ENCODE measurements at places on chromosomes 7 and 10. TPM values are rescaled to one million over a fixed set of nuclear protein-coding genes. Genes with fewer than 3 reads are reported as not detected.

Gene PLCE1
- 15.7 TPM for total RNA-seq

Gene GAD2
- total RNA-seq: not detected

Gene CNNM1
- total RNA-seq: 0.52 TPM

Gene TLL2
- 0.23 TPM for total RNA-seq

Gene FRAT2
- total RNA-seq: 22.0 TPM

GRCh38 chr7:101559586-101559985 is 69.5 kb downstream of the MYL10 start:
- no peak for DNase-seq
- H3K27ac ChIP-seq: no peak overlapping the region
- H3K36me3 ChIP-seq: no peaks in the 10 kb centered on the region
- no peak overlapping the region for H3K4me3 ChIP-seq
- peaks cover 5% of the 10 kb centered on the region for H3K4me1 ChIP-seq

- no peak overlapping the region for H3K27ac ChIP-seq
- H3K4me3 ChIP-seq: no peak overlapping the region
- DNase-seq: no peak
- H3K27me3 ChIP-seq: no peaks in the 10 kb centered on the region
These were observed 241.5 kb downstream of the PHTF2 start for GRCh38 chr7:78039790-78040776.

- H3K4me1 ChIP-seq: no peaks in the 10 kb centered on the region
- H3K36me3 ChIP-seq: no peaks in the 10 kb centered on the region
- no peaks in the 10 kb centered on the region for H3K27me3 ChIP-seq
These were observed 4.1 kb upstream of the CPA4 start for GRCh38 chr7:130288829-130289228.

DNA sequence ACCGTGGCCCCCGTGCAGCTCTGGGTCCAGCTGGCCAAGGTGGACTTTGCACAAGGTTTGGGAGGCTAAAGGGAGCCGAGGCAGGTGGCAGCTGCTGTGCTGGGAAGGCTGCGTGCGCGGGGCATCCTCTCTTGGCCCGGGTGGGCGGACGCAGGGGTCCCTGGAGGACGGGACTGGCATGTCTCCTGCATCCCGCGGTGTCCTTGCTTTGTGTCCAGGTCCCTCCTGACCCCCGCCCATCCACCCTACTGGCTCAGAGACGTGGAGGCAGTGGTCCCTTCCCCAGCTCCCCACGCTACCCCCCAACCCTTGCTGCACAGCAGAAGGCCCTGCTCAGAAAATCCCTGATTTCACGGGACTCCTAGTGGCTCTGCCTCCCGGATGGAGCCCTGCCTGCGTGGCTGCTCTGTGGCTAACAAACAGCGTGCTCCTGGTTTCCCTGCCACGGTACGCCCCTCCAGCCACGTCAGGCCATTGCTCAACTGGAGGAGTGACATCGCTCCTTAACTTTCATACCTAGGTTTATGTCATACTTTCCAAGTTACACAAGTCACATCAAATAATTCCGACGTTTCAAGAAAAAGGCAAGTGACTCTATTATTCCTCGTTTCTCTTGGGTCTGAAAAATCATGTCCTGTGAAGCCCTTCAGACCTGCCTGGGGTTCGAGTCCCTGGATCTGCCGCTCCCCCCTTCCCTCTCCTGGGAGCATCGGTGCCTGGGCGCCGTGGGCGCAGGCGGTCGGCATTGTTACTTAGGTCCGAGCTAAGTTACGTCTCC is 421.9 kb downstream of the DNAJB6 start:
- H3K27ac ChIP-seq: no peak overlapping the region
- no peaks in the 10 kb centered on the region for H3K4me1 ChIP-seq
- no peak for DNase-seq
- H3K36me3 ChIP-seq: no peaks in the 10 kb centered on the region
- H3K4me3 ChIP-seq: no peak overlapping the region

DNA sequence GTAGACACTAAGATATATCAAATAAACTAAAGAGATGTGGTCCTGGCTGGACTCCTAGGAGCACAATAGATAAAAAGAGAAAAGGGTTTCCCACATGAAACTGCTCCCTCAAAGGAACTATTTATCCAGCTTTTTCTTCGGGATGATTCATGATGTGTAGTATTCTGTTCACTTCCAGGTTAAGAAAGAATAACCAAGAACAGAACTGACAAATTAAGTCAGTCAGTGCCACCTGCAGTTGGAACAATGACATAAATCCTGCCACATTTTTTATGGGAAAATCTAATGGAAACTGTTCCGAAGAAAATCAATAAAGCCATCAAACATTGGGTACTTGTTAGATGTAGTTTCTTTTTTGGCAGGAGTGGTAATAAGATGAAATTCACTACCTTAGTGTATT is 87.1 kb downstream of the POLR1F start:
- H3K27ac ChIP-seq: no peak overlapping the region
- no peaks in the 10 kb centered on the region for H3K27me3 ChIP-seq
- no peak for DNase-seq
- no peak overlapping the region for H3K4me3 ChIP-seq
- no peaks in the 10 kb centered on the region for H3K4me1 ChIP-seq
- H3K36me3 ChIP-seq: no peaks in the 10 kb centered on the region

GRCh38 chr7:85234730-85235129 is 47.9 kb upstream of the SEMA3D start:
- peak; percentile 12 for DNase-seq
- no peaks in the 10 kb centered on the region for H3K27me3 ChIP-seq
- no peaks in the 10 kb centered on the region for H3K36me3 ChIP-seq
- no peak overlapping the region for H3K27ac ChIP-seq
- no peaks in the 10 kb centered on the region for H3K4me1 ChIP-seq

GRCh38 chr10:112790921-112791320 is 159.1 kb upstream of the TCF7L2 start:
- peaks cover 13% of the 10 kb centered on the region for H3K4me1 ChIP-seq
- no peak for DNase-seq
- H3K36me3 ChIP-seq: no peaks in the 10 kb centered on the region
- H3K4me3 ChIP-seq: no peak overlapping the region
- H3K27me3 ChIP-seq: no peaks in the 10 kb centered on the region
- H3K27ac ChIP-seq: no peak overlapping the region

- H3K27ac ChIP-seq: no peak overlapping the region
- no peak overlapping the region for H3K4me3 ChIP-seq
These were observed 396.4 kb downstream of the INHBA start for GRCh38 chr7:41306486-41306885.

DNA sequence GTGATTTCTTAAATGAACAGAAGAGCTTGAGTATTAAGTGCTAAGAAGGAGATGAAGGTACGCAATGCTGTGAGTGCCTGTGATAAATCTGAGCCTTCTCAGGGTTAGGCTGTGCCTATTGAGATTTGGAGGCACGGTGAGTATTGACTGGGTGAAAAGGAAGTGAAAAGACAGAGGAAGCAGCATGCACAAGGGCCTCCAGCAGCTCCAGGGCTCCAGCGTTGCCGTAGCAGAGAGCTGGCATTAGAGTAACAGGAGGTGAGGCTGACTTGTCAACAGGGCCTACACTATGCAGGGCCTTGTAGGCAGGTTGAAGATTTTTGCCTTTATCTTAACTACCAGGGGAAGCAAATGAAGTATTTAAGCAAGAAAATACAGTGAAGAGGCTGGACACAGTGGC is 54.1 kb upstream of the PDCD4 start:
- DNase-seq: no peak
- no peaks in the 10 kb centered on the region for H3K27me3 ChIP-seq
- no peak overlapping the region for H3K27ac ChIP-seq
- no peak overlapping the region for H3K4me3 ChIP-seq
- no peaks in the 10 kb centered on the region for H3K36me3 ChIP-seq

- no peak for DNase-seq
- H3K4me3 ChIP-seq: no peak overlapping the region
- no peaks in the 10 kb centered on the region for H3K36me3 ChIP-seq
- no peak overlapping the region for H3K27ac ChIP-seq
These were observed 17.8 kb downstream of the FAM241B start for GRCh38 chr10:69647819-69648218.

GRCh38 chr10:126062131-126063032 is 166.0 kb downstream of the FANK1 start:
- peaks cover 32% of the 10 kb centered on the region for H3K4me1 ChIP-seq
- DNase-seq: peak; percentile 84
- no peaks in the 10 kb centered on the region for H3K36me3 ChIP-seq

DNA sequence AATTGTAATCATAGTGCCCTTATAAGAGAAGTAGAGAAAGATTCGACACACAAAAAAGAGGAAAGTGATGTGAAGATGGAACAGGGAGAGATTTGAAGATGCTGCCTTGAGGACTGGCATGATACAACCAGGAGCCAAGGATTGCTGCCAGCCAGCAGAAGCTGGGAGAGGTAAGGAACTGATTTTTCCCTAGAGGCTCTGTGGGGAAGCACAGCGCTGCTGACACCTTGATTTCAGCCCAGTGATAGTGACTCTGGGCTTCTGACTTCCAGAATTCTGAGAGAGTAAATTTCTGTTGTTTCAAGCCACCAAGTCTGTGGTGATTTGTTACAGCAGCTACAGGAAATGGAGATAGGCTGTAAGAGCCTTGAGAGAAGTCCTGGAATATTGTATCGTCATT is 98.2 kb downstream of the RAB11FIP2 start:
- no peaks in the 10 kb centered on the region for H3K27me3 ChIP-seq
- no peak overlapping the region for H3K4me3 ChIP-seq
- DNase-seq: no peak
- H3K4me1 ChIP-seq: no peaks in the 10 kb centered on the region

- H3K4me3 ChIP-seq: no peak overlapping the region
- H3K4me1 ChIP-seq: no peaks in the 10 kb centered on the region
- no peaks in the 10 kb centered on the region for H3K36me3 ChIP-seq
- no peak for DNase-seq
These were observed 141.2 kb upstream of the ZNF716 start for GRCh38 chr7:57308631-57309408.

DNA sequence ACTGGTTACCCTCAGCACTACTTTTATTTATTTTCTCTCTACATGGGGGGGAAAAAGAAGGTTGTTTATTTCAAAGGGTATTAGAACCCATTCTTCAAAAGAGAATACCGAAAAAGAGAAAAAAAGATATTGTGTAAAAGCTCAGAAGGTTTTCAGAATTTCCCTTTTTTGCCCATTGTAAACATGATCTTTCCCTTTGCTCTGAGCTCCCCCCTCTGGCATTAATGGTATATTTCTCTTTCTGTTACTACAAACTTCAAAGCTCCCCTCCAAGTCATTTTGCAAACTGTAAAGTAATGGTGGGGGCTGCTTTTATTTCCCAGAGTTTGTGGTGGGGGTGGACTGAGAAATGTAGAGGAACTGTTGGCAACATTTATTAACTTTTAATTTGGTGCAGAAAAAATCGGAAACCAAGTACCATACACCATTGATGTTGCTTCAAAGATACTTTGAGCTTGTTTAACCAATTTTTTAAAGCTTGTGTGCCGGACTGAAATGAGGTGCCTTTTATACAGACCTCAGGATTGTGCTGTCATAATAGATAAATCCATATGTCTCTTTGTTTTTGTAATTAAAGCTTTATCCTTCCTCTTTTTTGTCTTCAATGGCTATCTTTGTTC is 181.5 kb downstream of the EXOC4 start:
- H3K4me1 ChIP-seq: peaks cover 5% of the 10 kb centered on the region
- H3K4me3 ChIP-seq: no peak overlapping the region
- H3K27me3 ChIP-seq: no peaks in the 10 kb centered on the region
- H3K36me3 ChIP-seq: no peaks in the 10 kb centered on the region
- no peak overlapping the region for H3K27ac ChIP-seq

DNA sequence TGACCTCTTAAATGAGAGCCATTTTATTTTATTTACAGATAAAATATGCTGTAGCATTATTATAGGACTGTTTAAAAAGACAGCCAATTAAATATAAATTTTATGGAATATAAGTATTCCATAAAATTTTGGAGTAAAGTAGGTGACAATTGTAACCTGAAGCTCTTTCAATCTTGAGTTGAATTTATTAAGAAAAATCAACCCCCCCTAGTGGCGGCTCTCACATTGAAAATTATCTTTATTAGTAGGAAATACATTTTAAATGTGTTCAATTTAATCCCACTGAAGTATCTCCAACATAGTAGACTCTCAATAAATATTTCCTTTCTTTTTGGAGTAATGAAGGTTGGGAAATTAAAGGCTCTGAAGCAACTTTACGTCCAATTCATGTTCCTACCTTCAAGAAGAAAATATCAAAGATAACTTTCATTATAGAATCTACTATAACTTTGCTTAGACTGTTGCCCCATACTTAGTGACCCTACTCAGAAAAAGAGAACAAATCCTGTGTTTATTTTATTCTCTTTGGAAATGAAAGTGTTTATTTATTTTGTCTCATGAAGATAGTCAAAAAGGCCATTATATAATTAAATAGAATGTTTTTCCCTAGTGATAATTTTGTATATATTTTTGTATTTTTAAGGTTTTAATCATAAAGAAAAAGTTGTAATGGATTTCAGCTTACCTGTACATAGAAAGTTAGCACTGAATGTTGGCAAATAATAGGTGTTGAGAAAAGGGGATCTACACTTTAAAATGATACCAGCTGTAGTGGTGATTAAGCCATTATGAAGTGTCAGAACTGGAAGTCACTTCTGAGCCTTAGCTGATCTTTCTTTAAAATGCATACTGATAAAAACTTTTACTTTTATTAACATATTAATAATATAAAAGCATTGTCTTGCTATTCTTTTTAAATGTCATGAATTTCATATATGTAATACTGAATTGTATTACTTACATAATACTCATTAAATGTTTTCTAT is 3.3 kb downstream of the AHR start:
- H3K4me3 ChIP-seq: no peak overlapping the region
- H3K4me1 ChIP-seq: no peaks in the 10 kb centered on the region
- DNase-seq: peak; percentile 61
- H3K27me3 ChIP-seq: no peaks in the 10 kb centered on the region

GRCh38 chr10:113267619-113268562 is 285.0 kb upstream of the HABP2 start:
- no peak for DNase-seq
- no peak overlapping the region for H3K4me3 ChIP-seq
- H3K36me3 ChIP-seq: no peaks in the 10 kb centered on the region
- no peak overlapping the region for H3K27ac ChIP-seq
- no peaks in the 10 kb centered on the region for H3K27me3 ChIP-seq

DNA sequence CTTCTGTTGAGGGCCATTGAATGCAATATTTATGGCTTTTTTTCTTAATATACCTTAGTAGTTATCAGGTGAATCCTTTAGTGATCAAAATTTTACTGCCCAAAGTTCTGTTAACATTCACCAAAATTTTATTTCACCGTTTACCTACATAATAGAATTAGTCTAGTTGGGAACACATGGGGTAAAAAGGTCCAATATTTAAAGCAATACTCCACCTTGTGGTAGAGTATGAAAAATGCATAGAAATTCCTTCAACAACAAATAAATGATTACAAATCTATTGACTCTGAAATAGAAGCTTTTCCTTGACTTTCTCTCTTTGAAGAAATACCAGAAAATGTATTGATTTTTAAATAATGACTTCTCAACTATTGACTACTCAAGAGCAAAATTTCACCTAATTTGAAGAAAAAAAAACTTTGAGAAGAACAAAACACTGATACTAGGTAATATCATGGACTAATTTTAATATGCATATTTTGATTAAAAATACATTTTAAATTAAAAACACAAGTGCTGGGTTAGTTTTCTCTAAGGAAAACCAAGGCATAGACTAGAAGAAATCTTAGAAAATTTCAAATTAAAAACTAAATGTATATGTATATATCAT is 43.3 kb downstream of the POLR1F start:
- H3K4me1 ChIP-seq: no peaks in the 10 kb centered on the region
- H3K4me3 ChIP-seq: no peak overlapping the region
- DNase-seq: peak; percentile 20
- H3K27ac ChIP-seq: no peak overlapping the region
